ELR (cell line): ENCODE measurements at places on chromosomes 7 and 10.

GRCh38 chr7:55360486-55360885 is 4.7 kb upstream of the LANCL2 start:
- no peak for DNase-seq

- DNase-seq: no peak
Observed at GRCh38 chr7:107726356-107727130, 17.4 kb upstream of the CBLL1 start.

GRCh38 chr7:111708072-111708471 is 145.8 kb upstream of the IMMP2L start:
- DNase-seq: peak; percentile 36

- DNase-seq: peak; percentile 87
Observed at GRCh38 chr10:114520453-114520852, 116.2 kb upstream of the AFAP1L2 start.

GRCh38 chr10:72068901-72069446 is 19.4 kb downstream of the SPOCK2 start:
- peak; percentile 22 for DNase-seq

GRCh38 chr10:9596368-9596920 is 1421.2 kb upstream of the CELF2 start:
- peak; percentile 13 for DNase-seq

DNA sequence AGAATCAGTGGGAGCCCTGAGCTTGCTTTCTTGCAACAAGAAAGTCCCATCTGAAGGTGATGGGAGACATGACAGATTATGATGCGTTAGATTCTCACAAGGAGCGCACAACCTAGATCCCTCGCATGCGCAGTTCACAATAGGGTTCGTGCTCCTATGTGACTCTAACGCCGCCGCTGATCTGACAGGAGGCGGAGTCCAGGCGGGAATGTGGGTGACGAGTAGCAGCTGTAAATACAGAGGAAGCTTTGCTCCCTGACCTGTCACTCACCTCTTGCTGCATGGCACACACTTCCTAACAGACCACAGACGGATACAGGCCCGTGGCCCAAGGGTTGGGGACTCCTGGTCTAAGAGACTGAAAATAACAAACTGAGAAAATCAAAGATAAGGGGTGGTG is 1163.4 kb upstream of the AUTS2 start:
- no peak for DNase-seq

DNA sequence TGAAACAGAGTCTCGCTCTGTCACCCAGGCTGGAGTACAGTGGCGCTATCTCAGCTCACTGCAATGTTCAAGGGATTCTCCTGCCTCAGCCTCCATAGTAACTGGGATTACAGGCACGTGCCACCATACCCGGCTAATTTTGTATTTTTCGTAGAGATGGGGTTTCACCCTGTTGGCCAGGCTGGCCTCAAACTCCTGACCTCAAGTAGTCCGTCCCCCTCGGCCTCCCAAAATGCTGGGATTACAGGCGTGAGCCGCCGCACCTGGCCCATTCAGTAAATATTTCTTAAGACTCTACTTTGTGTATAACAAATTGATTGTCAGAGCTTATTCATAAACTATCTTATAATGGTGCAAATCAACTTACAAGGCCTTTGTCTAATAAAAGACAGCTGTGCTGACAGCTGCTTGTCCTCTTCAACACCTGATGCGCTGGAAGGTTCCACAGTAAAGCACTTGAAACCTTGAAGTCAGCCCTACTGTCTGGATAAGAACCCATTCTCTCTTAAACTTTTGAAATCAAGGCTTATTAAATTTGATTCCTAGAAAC is 14.7 kb downstream of the ECHDC3 start:
- no peak for DNase-seq

GRCh38 chr7:8068892-8069686 is 100.5 kb downstream of the GLCCI1 start:
- DNase-seq: no peak

GRCh38 chr7:46153583-46153950 is 232.5 kb upstream of the IGFBP3 start:
- DNase-seq: no peak

DNA sequence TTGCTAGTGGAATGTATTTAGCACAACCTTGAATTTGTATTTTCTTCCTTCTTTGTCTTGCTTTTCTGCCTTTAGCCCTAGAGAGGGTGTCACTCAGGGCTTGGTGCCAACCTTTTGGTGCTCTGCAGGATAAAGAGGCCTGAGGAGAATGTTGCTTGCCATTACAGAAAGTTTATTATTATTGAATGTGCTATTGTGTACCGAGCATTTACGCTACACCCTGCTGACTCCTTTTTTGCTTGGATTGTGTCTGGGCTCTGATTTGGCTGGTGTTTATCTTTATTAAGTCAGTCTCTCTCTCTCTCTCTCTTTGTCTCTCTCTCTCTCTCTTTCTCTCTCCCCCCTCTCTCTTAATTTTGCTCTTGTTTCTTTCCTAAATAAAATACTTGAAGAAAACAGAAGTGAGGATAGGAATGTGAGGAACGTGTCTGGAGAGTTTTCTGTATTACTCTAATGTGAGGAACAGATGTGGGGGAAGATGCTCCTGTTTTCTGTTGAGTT is 284.4 kb upstream of the PHYHIPL start:
- DNase-seq: no peak

DNA sequence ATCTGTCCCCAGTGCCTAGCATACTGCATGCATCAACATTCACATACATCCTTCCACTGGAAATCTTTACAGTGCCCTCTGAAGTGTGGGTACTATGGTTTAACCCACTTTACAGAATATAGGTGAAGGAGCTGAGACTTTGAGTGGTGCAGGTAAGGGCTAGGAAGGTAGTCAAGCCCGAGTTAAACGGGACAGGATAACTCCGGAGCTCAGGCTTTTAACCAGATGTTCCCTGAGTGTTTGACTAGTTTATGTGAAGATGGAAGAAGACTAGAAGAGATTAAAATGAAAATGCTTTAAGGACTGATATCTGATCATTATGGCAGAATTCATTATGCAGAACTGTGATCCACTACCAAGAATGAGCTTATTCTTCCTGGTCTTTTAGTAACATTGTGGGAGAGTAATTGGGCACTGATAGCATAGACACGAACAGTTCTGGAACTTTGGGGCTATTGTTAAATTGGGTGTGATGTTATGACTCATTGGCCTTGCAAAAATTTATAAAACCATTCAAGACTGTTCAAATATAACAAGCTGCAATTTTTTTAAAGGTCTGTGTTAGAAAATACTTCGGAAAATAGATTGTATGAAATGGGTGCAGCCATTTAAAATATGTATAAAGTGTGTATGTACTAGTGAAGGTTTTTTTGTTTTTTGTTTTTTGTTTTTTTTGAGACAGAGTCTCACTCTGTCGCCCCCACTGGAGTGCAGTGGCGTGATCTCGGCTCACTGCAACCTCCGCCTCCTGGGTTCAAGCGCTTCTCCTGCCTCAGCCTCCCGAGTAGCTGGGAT is 4.4 kb downstream of the CUL1 start:
- DNase-seq: no peak
